ENCODE measurements at places on chromosomes 2 and 18.

DNA sequence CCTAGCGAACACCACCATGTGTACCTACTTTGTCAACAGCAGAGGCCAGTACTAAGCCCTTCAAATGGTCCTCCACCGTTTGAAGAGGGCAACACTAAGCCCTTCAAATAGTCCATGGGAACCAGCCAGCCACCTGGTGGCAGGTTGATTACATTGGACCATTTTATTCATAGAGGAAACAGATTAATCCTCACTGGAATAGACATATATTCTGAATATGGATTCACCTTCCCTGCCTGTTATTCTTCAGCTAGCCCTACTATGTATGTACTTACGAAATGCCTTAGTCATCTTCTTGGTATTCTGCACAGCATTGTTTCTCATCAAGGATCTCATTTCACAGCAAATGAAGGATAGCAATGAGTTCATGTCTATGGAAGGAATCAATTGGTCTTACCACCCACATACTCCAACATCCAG is 10.0 kb upstream of the ZNF396 start:
- DNase-seq, result no peak

DNA sequence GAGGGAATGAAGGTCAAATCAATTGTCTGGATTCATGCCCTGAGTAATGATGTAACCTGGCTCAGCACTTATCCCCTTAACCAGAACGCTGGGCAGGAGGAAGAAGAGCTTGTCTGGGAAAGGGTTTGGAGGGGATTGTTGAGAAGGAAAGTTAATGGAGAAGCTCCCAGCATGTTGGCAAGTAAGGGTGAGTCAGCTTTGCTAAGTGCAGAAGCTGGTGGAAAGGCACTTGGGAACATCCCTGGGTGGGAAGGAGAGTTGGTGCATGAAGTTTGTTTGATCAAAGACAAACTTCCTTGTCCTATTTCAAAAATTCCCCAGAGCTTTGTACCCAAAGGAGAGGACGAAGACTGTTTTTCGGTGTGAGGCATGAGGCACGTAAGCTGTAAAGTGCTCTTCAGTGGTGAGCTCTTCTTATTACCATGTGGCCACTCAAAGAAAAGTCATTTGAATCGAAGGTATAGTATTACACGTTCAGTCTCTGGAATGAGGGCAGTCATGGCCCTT is 17.6 kb upstream of the DAW1 start:
- DNase-seq, result no peak

DNA sequence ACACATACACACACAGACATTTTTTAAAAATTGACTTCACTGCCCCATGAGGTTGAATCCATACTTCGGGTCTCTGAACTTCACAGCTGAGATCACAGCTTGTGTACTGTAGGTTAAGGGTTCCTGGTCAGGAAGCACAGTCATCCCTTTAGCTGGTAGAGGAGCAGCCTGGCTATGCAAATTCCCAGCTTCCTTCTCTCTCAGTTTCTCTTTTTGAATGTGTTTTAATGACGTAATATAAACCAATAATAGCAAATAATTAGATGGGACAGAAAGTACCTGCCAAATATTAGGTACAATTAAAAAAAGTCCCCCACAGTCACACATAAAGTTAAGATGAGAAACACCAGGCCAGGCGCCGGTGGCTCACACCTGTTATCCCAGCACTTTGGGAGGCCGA is 178.7 kb downstream of the ZNF385B start:
- no peak for DNase-seq

- DNase-seq, result no peak
Measured at GRCh38 chr18:6752202-6752860, 22.8 kb downstream of the ARHGAP28 start.

- no peak for DNase-seq
Measured at GRCh38 chr2:8996006-8996405, 7.5 kb downstream of the MBOAT2 start.

- DNase-seq, result no peak
Measured at GRCh38 chr18:9453283-9453682, 22.0 kb upstream of the RALBP1 start.

DNA sequence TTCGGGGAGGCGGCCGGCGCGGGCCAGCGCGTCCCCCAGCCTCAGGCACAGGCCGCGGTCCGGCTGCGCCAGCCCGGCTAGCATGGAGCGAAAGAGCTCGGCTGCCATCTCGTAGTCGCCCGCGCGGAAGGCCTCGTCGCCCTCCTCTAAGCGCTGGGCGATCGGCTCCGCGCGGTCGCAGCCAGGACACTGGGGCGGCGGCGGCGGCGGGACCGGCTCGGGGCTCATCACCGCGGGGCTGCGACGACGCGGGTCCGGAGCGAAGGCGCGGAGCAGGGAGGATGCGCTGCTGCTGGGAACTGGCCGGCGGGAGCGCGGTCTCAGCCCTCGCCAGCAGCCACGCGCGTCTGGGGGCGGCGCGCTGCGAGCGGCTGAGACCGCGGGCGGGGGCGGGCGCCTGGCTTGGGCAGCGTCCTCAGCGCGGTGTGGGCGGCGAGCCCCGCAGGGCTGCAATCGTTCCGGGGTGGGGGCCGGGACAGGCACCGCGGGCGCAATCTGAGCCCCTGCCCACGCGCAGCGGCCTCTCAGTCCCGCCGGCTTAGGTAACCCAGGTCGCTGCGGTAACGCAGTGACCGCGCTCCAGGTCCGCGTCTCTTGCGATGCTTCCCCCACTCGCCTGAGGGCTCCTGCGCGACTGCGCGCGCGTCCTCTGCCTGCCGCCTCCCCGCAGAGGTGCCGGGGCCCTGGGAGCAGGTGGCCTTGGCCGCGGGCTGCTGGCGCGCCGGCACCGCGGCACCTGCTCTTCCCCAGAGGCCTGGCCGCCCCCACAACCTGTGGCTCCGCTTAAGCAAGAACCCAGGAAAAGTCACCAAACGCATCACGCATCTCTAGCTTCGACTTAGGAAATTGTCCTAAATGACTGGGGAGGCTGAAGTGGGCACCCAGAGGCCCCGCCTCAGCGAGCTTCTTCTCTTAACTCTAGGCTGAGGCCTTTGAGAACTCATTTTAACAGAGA is at the start of gene LONRF2:
TSS of gene LONRF2 (minus strand) at position 636 of the 955 bp plus-strand sequence. CDS start at position 228, 408 bp downstream.
- no peak for DNase-seq

DNA sequence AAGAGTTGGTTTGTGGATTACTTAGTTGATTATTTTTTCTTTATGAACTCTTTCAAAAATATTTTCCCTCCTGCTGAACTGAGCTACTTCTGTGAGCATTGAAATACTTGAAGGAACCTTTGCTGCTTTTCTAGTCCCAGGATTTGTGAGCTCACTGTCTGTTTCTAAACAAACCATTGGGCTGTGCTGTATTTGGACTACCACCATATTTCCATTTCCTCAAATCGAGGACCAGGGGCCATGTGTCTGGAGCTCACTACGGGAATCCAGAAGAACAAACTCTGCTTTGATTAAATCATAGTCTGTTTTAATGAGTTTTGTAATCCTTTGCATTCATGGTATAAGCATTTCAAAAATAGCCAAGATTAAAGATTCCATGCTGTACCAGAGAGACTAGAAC is 1.3 kb downstream of the MRPL33 start:
- DNase-seq, result no peak

DNA sequence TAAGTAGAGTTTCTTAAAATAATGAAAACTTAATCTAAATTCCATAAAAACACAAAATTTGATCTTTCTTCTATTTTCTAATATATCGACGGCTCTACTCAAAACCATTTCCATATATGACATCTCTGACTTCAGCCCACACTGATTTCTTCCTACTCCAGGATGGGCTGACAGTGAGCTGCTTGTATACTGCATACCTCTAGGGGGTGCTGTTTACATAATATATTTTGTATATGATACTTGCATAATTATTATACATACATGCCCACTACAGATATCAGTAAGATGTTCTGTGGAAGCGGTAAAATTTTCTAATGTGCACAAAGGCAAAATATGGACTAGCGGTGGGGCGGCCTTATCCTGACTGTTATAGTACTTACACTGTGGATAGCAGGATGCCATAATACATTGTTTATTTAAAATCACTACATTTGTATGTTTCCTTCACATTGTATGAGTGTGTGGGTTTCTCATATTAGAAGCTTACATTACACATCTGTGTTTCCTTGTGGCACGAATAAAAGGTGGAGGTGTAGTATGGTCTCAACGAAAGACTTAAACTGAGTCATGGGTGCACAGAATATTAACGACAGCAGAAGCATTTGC is 66.1 kb upstream of the NXPH2 start:
- DNase-seq, result no peak

GRCh38 chr2:36812196-36812595 is 115.7 kb downstream of the VIT start:
- no peak for DNase-seq

DNA sequence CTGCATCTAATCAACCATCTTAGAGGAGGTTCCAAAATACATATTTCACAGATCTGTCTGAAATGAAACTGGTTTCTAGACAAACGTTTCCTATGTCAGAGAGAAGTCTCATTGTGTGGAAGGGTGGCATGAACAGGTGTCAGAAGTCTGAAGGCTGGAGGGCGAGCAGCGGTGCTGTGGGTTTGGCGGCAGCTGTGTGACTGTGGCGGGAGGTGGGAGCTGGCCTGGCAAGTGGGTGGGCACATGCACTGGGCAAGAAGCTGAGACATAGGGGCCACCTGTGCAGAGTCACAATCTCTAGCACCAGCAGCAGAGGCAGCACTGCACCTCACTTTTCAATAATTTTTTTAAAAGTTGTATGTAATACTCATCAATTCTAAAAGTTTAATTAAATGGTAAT is 346.3 kb downstream of the DSC3 start:
- no peak for DNase-seq

DNA sequence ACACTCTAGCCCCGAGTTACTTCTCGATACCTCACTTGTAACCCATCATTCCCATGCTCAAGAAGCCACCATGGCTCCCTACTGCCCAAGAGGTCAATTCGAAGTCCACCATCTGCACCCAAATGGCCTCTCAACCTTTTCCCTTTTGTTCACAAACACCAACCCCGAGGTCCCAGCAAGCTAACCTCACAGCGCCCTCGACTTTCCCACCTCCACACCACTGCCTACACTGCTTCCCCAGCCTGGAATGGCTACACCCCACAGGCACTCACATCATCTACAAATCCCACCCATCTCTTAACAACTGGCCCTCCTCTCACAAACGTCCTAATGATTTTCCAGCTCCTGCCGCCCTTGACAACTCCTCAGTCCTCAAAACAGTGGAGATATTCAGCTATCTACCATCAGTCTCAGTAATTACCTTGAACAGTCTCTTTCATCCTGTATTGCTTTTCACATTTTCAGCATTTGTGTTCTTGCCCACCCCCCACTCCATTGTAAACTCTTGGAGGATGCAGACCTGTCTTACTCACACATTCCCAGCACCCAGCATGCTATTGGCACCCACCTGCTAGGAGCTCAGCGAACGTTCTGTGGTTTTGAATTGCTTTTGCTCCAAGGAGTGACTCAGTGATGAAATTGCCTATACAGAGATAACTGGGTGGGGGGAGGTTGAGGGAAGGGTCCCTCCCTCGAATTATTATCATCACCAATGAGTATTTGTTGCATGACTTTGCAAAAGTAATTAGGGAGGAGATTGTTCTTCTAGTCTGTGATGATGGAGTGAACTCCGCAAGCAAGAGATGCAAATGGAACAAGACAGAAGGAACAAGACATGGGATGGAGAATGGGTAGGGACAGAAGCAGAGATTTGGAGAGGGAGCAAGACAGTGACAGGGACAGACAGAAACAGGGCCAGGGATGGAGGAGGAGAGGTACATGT is 106.8 kb downstream of the CYP26B1 start:
- no peak for DNase-seq

- no peak for DNase-seq
Measured at GRCh38 chr2:219125225-219125885, 35.3 kb downstream of the NHEJ1 start.

DNA sequence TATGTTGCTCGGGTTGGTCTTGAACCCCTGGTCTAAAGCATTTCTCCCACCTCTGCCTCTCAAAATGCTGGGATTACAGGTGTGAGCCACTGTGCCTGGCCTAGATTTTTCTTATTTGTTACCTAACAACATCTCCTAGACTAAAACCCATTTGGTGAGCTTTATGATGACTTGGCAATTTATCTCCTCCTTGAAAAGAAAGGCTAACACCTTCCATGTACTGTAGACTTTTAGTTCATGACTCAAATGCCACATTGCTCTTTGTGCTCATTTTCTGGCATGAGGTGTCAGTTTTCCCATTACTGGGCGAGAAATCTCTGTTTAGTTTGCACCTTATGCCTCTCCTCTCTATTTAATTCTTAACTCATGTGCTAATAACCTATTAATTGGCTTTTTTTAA is 12.3 kb upstream of the SERPINB5 start:
- DNase-seq, result no peak

GRCh38 chr2:47096451-47096850 is 58.7 kb downstream of the STPG4 start:
- no peak for DNase-seq

DNA sequence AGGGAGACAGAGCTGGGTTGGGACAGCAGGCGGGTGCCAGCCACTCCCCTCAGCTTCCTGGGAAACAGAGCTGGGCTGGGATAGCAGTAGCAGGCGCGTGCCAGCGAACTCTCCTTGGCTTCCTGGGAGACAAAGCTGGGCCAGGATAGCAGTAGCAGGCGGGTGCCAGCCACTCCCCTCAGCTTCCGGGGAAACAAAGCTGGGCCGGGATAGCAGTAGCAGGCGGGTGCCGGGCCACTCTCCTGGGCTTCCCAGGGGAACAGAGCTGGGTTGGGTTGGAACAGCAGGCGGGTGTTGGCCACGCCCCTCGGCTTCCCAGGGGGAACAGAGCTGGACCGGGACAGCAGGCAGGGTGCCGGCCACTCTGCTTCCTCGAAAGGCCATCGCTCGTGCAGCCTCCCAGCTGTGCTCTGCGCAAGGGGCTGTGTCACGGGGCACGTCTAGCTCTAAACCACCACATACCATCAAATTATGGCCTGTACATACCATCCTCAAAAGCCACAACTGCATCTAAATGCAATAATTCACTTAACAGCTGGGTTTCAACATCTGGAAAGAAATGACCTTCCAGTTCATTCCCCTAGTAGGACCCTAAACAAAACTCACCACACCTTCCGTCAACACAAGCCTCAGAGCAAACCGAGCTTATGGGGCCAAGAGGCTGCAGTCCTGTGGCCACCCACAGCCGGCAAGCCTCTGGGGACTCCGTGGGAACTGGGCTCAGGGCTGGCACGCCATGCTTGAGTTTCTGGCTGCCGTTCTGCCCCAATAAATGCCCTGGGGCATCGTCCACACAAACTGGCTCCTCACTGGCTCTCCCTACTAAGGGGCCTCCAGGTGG is 228.3 kb downstream of the TWIST2 start:
- no peak for DNase-seq

DNA sequence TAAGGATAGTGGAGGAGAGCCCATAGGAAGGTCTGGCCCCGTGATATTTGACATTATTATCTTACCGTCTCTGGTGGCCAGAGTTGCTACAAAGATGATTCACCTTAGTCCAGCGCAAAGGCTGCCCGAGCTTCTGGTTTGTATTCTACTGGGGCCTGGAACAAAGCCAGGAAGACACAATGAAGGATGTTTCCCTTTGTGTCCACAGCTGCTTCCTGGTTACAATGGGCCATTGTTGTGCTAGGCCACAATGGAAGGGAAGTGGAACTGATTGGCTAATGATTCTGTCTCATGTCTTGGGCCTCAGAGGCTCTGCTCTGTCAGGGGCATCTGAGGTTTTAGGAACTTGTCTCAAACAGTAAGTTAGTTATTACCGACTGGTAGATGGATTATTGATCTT is 132.2 kb downstream of the TDRD15 start:
- no peak for DNase-seq
